ENCODE measurements at places on chromosomes 1 and 21. TPM values are rescaled to one million over a fixed set of nuclear protein-coding genes. Genes with fewer than 3 reads are reported as not detected.
A peak's percentile ranks its signal among the peaks of the same experiment; 100 is the strongest.

DNA sequence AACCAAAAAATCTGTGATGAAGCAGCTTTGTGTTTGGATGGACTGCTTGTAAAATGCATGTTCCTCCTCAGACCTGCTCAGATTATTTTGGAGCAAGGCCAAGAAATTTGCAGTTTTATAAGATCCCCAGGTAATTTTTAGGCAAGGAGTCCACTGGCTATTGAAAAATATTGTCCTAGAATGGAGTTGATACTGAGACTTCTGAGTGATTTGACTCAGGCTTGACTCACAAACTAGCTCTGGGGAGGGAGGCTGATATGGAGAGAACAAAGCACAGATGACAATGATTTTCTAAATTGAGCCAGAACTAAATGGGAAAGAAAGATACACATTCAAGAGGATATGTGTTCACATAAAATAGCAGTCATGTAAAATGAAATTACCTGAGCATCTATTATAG is 36.7 kb downstream of the AGL start:
- no peak overlapping the region for H3K4me3 ChIP-seq
- H3K36me3 ChIP-seq = peaks cover 36% of the 10 kb centered on the region
- no peak overlapping the region for H3K27ac ChIP-seq
- no peaks in the 10 kb centered on the region for H3K27me3 ChIP-seq

- DNase-seq = no peak
- no peaks in the 10 kb centered on the region for H3K36me3 ChIP-seq
- H3K4me3 ChIP-seq = no peak overlapping the region
- no peak overlapping the region for H3K27ac ChIP-seq
These were observed 3.8 kb downstream of the SLC27A3 start for GRCh38 chr1:153778824-153779519.

DNA sequence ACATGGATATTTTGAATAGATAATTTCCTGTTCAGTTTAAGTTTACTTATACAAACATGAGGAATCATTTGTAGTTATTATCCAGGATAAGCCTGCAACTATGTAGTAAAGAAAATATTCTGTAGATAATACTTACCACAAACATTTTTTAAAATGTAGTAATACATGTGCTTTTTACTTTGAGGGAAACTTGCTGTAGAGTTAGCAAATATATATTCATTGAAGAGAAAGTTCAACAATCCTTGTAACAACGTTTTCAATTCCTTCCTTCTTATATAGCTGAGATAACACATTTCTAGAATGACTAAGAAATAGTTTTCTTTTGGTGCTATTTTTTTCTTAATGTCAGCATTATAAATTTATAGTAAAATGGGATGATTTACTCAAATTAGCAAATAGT is 664.6 kb upstream of the ADAMTS5 start:
- no peak overlapping the region for H3K27ac ChIP-seq
- no peaks in the 10 kb centered on the region for H3K27me3 ChIP-seq
- no peak for DNase-seq
- no peak overlapping the region for H3K4me3 ChIP-seq
- no peaks in the 10 kb centered on the region for H3K4me1 ChIP-seq
- no peaks in the 10 kb centered on the region for H3K36me3 ChIP-seq

DNA sequence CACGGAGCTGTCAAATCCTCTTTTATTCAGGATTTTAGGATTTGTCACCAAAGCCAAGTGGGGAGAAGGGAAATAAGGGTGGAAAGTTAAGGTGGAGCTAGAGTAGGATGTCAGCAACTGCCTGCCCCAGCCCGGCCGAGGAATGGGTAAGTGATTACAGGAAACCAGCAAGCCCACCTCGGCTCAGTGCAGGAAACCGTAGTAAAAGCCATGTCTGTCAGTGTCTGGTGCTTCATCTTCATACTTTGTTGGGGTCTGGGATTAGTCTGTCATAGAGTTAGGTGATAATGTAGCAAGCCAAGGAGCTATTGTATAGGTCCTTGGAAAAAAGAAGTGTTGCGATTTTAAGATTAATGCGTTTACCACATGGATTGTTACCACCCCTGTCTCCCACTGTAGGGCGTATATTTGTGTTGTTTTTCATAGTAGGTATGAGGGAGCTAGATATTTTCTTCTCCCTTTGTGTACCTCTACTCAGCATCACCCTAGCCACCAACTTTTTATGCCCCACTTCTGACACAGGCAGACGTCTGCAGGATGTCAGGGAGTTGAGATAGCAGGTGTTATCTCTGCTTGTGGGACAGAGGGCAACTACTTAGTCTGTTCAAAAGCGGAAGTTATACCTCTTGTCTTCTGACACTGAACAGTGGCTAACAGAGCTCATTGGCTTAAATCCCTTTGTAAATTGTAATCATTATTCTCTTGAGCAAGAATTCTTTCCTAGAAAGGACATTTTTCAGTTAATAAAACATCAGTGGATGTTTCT is 253.7 kb downstream of the HHAT start:
- H3K27me3 ChIP-seq = peaks cover 5% of the 10 kb centered on the region
- peaks cover under 1% of the 10 kb centered on the region for H3K36me3 ChIP-seq
- no peak overlapping the region for H3K27ac ChIP-seq
- no peak for DNase-seq

Gene DYNLT5
- total RNA-seq = not detected

GRCh38 chr1:92502247-92502646 is 15.5 kb upstream of the GFI1 start:
- H3K27ac ChIP-seq = no peak overlapping the region
- DNase-seq = no peak
- H3K27me3 ChIP-seq = no peaks in the 10 kb centered on the region
- peaks cover 8% of the 10 kb centered on the region for H3K36me3 ChIP-seq
- no peak overlapping the region for H3K4me3 ChIP-seq
- peaks cover 45% of the 10 kb centered on the region for H3K4me1 ChIP-seq

DNA sequence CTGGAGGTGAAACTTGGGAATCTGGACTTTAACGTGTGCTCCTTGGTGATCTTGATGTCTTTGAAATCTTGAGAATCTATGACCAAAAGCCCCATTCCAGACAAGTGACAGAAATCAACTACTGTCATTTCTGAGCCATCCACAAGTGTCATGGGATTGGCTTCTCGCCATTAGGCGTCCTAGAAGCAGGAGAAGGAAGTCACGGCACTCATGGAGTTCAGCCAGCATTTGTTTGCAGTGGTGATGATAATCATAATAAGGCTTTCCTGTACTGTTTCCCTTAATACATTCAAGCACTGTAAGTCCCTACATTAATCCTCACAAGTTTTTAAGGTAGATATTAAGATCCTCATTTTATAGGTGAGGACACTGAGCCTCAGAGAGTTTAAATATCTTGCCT is 11.9 kb downstream of the F5 start:
- no peaks in the 10 kb centered on the region for H3K27me3 ChIP-seq
- H3K4me1 ChIP-seq = peaks cover 6% of the 10 kb centered on the region
- no peak for DNase-seq
- H3K36me3 ChIP-seq = peaks cover 9% of the 10 kb centered on the region
- H3K27ac ChIP-seq = no peak overlapping the region

Gene OR6N1
- not detected for total RNA-seq

- peak overlapping the region; percentile 88 for H3K4me3 ChIP-seq
- peaks cover 2% of the 10 kb centered on the region for H3K27me3 ChIP-seq
- peaks cover 25% of the 10 kb centered on the region for H3K36me3 ChIP-seq
- peaks cover 91% of the 10 kb centered on the region for H3K4me1 ChIP-seq
- no peak for DNase-seq
These were observed 5.0 kb downstream of the RUNX1 start for GRCh38 chr21:35044128-35044527.

DNA sequence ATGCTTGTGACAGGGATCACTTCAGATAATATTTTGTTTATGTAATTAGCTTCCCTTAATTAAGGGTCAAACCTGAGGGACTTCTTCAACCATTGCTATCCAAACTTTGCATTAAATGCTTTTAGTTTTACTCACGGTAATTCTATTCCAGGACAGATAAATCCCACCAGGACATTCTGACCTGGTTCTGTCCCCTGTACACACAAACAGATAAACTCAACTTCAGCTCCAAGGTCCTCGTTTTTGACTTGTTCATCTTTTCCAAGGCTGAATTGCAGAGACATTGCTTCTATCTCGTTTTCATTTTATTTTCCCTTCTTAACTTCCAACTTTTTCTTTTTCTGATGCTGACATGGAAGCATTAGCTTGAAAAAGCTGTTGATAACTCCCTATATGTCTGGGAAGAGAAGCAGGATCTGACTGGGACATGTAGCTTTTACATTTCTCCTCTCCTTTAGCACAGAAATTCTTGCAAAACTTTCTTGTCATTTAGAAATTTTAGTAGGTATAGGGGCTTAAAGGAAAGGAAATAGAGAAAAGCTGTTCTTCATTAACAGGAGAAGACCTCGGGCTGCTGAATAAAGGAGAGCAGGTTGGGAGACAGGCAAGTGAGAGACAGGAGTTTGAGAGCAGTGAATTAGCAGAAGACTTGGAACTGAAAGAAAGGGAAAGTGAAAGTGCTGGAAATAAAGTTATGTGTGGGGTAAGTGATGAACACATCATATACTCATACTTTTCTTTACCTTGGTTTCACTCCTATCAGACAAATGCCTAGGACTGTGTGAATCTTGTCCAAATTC is 231.7 kb upstream of the B3GALT2 start:
- H3K4me3 ChIP-seq = peak overlapping the region; percentile 69
- peaks cover 15% of the 10 kb centered on the region for H3K36me3 ChIP-seq
- H3K27ac ChIP-seq = peak overlapping the region; percentile 77
- no peaks in the 10 kb centered on the region for H3K27me3 ChIP-seq

- no peak for DNase-seq
- H3K27ac ChIP-seq = no peak overlapping the region
- H3K36me3 ChIP-seq = peaks cover 8% of the 10 kb centered on the region
- H3K4me3 ChIP-seq = no peak overlapping the region
- peaks cover 3% of the 10 kb centered on the region for H3K4me1 ChIP-seq
- no peaks in the 10 kb centered on the region for H3K27me3 ChIP-seq
These were observed 197.3 kb downstream of the MRPL39 start for GRCh38 chr21:25409978-25410377.

Gene FAM3B
- not detected for total RNA-seq

GRCh38 chr21:33854604-33855003 is 61.0 kb downstream of the ATP5PO start:
- no peak overlapping the region for H3K4me3 ChIP-seq
- no peak overlapping the region for H3K27ac ChIP-seq
- DNase-seq = no peak
- H3K36me3 ChIP-seq = no peaks in the 10 kb centered on the region
- H3K27me3 ChIP-seq = peaks cover 6% of the 10 kb centered on the region

DNA sequence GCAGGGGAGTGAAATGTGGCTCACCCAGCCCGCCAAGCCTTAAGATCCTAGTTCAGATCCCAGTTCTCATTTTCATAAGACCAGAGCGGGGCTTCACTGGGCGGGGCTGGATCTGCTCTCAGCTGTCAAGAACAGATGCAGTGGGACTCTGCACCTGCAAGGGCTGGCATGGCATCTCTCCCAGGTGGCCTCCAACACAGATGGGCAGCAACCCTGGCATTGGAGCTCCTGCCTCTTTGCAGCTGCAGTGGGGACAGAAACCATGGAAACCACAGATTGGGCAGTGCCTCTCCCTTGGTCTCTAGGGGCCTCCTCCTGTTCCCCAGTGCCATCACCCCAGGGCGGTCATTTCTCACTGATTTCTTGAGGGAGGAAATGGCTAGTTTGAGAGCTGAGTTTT is 267.7 kb downstream of the PRDM2 start:
- peaks cover 2% of the 10 kb centered on the region for H3K27me3 ChIP-seq
- no peaks in the 10 kb centered on the region for H3K4me1 ChIP-seq
- no peak overlapping the region for H3K27ac ChIP-seq
- DNase-seq = no peak

- H3K4me1 ChIP-seq = no peaks in the 10 kb centered on the region
- DNase-seq = no peak
- no peaks in the 10 kb centered on the region for H3K36me3 ChIP-seq
- no peak overlapping the region for H3K27ac ChIP-seq
These were observed 500.9 kb upstream of the PTBP2 start for GRCh38 chr1:96220651-96221050.

DNA sequence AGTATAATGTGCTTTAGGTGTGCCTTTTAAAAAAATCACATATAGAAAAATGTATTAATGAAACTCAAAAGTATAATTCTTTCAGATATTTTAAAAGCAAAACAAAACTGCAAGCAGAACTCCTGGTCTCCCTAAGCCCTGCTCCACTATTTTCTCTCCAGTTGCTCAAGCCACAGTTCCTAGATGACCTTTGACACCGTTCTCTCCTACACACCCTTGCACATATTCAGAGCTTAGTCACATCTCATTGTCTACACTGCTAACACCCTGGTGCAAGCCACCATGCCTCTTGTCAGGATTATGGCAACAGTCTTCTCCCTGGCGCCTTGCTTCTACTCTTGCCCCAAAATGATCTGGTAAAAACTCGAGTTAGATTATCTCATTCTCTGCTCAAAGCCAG is 50.2 kb upstream of the ROR1 start:
- H3K36me3 ChIP-seq = no peaks in the 10 kb centered on the region
- DNase-seq = no peak
- H3K4me3 ChIP-seq = no peak overlapping the region
- H3K4me1 ChIP-seq = no peaks in the 10 kb centered on the region

GRCh38 chr1:226610671-226611070 is 62.1 kb downstream of the STUM start:
- H3K27ac ChIP-seq = no peak overlapping the region
- H3K36me3 ChIP-seq = no peaks in the 10 kb centered on the region
- H3K4me1 ChIP-seq = no peaks in the 10 kb centered on the region

Gene NLRP3
- total RNA-seq = 0.33 TPM

DNA sequence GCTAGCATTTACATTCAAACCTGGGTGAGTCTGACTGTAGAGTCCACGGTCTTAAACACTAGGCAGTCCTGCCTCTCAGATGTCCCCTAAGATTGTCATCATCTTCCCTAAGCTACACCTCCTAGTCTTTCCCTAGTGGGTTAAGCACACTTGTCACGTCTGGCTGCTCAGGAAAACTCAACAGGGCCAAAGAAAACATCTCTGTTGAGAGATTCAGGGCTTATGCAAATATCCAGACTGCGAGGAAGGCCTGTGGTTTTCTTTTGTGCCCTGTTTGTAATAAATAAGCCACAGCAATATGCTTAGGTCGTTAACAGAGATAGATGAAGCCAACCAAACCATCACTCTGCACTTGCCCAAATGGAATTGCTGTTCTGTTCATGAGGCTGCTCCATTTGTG is 472.6 kb upstream of the DEPDC1 start:
- no peaks in the 10 kb centered on the region for H3K4me1 ChIP-seq
- no peaks in the 10 kb centered on the region for H3K27me3 ChIP-seq
- H3K36me3 ChIP-seq = no peaks in the 10 kb centered on the region
- H3K27ac ChIP-seq = no peak overlapping the region

DNA sequence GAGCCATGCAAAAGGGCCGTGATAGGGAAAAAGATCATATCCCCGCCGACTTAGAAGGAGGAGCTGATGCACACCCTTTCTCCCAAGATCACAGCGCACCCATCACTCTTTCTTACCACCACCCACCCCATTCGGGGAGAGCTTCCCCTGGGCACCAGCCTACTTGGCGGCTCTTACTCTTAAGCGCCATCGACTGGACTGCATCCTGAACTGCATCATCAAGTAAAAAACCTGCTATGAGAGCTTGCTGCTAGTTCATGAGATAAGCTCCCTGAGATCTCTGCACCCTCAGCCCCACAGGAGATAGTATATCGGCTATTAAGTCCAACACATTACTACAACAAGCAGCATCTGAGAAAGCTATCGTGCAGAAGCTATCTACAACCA is 125.1 kb downstream of the BARHL2 start:
- no peaks in the 10 kb centered on the region for H3K36me3 ChIP-seq
- H3K27me3 ChIP-seq = peaks cover 10% of the 10 kb centered on the region
- H3K4me3 ChIP-seq = no peak overlapping the region
- H3K27ac ChIP-seq = no peak overlapping the region

- no peak overlapping the region for H3K27ac ChIP-seq
- no peak overlapping the region for H3K4me3 ChIP-seq
- H3K36me3 ChIP-seq = peaks cover 3% of the 10 kb centered on the region
- no peaks in the 10 kb centered on the region for H3K27me3 ChIP-seq
- H3K4me1 ChIP-seq = peaks cover 7% of the 10 kb centered on the region
These were observed 130.9 kb downstream of the FGGY start for GRCh38 chr1:59427784-59428183.

Measured in activated CD8-positive, alpha-beta memory T cell treated with anti-CD3 and anti-CD28 coated beads, Interleukin-2, amount 10 ng/mL, durations not matched to agents 7 days and 5 days (primary cell).